HFFc6 (cell line): ENCODE measurements at places on chromosomes 12 and 14.

DNA sequence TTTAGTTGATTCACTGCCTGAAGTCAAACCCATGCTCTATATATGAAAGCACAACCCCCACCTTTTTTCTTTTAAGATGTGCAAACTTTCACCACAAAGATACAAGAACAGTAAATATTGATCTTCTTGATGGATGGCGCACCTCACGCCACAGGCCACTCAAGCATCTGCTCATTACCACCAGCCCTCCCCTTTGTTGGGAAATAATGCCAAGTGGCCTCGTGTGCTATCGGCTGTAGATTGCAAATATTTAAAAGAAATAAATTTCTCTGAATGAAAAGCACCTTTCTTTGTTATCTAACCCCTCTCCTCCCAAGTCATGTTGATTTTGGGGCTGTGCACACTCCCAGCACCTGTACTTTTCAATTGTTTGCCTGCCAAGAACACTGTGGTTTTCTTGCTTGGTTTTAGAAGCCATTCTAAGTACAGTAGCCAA, 122.7 kb downstream of the C12orf42 start:
- DNase-seq: no peak

GRCh38 chr14:75732888-75733287, 71.8 kb downstream of the TTLL5 start:
- no peak for DNase-seq

DNA sequence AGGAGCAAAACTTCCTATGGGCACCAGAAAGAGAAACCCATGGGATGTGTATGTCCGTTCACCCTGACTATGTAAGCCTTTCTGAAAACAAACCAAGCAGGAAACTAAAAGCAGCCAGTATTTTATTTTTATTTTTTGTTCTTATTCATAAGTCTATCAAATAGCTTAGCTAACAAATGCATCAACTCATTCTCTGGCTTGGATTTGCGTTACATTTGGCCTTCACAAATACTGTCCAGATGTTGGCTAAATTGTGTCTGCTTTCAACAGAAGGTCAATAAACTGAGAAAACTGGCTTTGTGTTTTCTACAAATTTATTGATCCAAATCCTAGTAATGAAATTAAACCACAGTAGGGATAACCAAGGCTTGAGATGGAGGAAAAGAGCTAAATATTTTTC, 379.0 kb downstream of the NOVA1 start:
- DNase-seq: no peak

GRCh38 chr12:48454667-48455066, 17.7 kb upstream of the ANP32D start:
- peak; percentile 47 for DNase-seq

DNA sequence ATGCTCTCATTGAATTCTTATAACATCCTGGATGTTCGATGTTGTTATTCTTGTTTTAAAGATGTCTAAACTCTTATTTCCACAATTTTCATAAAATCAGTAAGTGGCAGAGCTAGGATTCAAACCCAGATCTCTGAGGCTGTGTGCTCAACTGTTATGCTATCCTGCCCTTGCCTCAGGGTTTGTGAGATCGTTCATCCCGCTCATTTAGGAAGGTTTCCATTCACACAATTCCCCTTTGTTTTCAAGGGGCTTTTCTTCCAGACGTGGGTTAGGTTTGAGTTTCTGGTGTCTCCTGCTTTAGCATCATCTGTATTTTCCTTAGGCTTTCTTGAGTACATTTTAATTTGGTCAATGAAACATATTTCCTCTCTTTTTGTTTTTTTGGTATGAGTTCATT, 69.3 kb downstream of the APAF1 start:
- DNase-seq: no peak

DNA sequence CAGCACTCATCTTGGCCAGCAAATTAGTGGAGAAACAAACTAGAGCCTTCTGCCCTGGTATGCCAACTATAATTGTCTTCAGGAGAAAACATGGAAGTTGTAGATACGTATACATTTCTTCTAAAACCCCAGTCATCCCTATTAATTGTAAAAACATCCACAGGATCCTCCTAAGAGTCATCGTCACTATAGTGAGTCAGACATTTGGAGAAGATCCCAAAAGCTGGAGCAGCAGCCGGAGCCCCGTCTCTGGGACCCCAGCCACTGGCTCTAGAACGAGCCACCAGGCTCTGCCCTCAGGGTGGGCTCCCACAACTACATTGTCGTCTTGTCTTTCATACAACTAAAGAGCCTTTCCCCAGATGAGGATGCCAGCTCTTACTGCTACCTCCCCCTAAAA, 15.5 kb downstream of the PRKAB1 start:
- DNase-seq: peak; percentile 74

- no peak for DNase-seq
Measured at GRCh38 chr12:94149119-94149780, 873 bp downstream of the PLXNC1 start.

GRCh38 chr12:68951652-68952051, 18.7 kb upstream of the CPM start:
- DNase-seq: no peak

DNA sequence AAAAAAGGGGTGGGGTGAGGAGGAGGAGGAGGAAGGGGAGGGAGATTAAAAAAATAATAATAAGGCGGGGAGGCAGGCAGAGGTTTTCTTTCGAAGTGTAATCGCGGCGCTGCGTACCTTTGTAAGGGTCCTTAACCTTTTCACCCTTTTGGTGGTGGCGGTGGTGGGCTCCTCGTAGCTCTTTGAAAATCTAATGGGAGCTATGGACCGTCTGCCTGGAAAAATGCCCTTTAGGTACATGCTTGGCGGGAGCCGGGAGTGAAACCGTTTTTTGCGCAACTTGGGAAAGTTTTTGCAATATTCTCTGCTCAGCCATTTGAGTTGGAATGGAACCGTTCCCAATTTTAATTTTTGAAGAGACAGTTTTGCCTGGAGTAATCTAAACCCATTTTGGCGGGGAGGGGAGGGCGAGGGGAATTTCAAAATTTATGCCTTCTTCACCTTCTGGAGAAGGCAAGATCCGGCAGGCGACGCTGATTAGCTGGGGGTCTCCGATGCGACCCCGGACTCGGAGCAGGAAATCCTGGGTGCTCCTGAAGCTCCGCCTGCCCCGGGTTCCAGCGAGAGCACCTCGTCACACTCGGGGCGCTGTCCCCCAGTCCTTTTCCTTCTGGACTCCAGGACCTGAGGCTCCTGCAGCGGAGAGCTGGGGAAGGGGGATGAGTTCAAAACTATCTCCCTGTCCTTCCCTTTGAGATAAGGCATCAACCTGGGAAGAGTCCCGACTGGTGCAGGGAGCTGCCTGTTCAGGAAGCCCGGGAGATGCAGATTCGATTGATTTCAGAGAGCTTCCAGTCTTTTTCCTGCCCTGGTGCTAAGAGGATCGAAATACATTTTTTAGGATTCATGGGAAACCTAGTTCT, 74.6 kb upstream of the TBX5 start:
- DNase-seq: no peak

DNA sequence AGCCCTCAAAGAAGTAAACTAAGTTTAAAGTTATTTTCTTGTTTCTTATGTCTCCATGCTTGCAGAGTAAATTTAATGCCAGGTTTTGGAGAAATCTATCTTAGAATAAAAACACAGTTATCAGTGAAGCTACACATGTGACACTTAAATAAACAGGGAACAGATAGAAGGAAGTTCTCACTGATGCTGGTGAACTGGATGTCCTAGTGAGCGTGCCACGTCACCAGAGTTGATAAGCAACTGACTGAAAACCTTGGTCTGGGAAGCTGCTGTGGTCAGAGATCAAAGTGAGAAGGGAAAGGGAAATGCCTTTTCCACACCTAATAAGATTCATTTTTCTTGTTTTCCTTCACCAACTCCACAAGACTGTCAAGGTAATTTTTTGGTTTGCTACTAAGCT, 74.8 kb upstream of the PCED1B start:
- no peak for DNase-seq

- DNase-seq: peak; percentile 77
Measured at GRCh38 chr14:35878272-35879150, 52.4 kb downstream of the BRMS1L start.

DNA sequence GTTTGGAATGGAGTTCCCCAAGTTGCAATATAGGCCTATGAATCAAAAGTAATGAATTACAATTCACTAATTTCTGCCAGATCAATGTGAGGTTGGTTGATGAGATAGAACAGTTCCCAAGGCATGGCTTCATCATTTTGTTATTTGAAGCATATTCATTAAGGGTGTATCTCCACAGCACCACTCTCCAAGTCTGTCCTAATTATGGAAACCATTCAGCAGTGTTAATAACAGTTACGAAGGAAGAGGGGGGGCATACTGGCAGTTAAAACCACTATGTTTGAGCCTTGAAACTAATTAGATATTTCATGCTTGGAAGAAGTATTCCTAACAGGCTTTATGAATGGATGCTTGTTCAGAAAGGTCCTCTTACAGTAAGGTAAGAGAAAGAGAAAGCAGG, 520.3 kb downstream of the DIO2 start:
- no peak for DNase-seq

DNA sequence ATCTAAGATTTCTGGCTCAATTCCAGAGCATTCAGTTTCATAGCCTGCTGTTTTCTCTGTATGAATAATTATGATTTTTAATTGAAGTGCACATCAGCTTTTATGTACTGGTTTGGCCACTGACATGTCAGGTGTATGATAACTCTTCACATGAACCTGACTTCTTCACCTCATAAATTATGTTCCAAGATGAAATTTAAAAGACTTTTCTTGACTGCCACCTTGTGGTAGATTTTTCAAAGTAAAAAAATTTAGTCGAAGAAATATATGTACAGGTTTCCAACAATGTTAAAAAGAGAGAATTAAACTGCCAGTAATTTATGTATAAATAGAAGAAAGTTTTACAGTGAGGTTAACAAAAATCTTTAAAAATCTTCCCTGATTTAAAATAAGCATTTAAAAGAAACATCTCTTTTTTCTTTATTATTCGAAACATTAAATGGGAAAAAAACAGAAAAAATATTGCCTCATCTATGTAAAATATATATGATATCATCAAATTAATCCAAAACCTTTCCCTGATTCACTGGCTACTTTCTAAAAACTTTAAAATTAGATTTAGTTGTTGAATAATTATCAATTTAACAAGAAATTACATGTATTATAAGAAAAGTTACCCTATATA, 124.9 kb upstream of the ATXN7L3B start:
- DNase-seq: peak; percentile 13

- no peak for DNase-seq
Measured at GRCh38 chr14:101481557-101481956, 79.7 kb upstream of the DIO3 start.

GRCh38 chr12:49636979-49637755, 13.8 kb downstream of the PRPF40B start:
- DNase-seq: peak; percentile 60

DNA sequence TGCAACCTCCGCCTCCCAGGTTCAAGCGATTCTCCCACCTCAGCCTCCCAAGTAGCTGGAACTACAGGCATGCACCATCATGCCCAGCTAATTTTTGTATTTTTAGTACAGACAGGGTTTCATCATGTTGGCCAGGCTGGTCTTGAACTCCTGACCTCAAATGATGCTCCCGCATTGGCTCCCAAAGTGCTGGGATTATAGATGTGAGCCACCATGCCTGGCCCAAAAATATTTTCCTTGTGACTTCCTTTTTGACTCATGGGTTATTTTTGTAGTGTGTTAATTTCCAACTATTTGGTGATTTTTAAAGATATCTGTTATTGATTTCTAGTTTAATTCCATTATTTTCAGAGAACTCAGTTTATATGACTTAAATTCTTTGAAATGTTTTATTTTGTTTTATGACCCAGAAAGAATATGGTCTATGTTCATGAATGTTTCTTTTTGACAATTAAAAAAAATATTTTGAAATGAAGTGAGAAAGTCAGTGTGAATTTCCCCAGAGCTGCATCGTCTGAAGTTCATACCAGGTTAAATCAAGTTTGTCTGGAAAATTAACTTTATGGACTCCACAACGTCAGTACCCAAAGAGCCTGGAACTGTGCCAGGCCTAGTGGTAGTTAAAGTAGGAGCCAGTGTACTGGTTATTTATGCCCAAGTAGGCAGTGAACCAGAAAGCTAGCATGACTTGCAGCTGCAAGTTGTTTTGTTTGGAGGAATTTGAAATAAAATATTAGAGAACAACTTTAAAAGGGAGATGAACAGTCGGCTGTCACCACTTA, 2.8 kb upstream of the CDKL1 start:
- peak; percentile 46 for DNase-seq

DNA sequence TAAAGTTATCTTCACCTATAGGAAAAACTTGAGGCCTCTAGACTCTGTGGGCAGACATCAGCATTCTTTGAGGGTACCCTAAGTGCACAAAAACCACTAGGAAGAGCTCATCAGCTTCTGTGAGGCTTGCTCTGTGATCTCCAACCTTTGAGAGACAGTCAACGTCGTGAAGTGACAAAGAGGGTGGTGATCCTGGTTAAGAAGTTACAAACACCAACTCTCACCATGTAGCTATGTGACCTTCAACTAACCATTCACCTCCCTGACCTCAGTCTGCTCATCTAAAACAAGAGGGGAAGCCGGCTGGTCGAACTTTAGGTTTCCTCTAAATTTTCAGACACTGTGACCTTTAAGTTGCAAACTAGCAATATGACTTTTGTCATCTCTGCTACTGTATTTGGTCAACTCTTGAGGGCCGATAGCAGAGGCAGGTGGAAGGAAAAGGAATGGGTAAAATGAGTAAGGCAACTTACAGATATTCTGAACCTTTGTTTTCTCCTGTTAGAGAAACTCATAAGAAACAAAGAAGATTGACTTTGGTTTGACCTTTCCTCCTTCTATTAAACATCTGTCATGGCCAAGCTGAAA, 103.2 kb upstream of the PARP11 start:
- no peak for DNase-seq

GRCh38 chr12:66516133-66516532, 162.7 kb downstream of the GRIP1 start:
- DNase-seq: no peak

DNA sequence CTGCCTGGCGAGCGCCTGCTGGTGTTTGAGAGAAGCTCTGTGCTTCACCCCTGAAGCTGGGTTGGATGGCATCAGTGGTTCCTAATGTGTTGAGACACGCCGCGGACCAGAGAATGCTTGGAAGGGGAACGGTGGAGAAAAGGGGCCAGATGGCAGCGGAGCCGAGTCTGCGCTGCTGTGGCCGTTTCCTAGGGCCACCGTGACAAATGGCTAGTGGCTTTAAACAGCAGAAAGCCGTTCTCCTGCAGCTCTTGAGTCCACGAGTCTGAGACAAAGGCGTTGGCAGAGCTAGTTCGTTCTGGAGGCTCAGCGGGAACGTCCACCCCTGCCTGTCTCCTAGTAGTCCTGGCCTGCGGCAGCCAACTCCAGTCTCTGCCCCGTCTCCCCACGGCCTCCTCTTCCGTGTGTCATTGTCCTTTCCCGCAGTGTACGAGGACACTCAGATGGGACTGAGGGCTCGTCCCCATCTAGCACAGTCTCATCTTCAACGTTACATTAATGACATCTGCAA, 103.6 kb downstream of the ADGRD1 start:
- no peak for DNase-seq

DNA sequence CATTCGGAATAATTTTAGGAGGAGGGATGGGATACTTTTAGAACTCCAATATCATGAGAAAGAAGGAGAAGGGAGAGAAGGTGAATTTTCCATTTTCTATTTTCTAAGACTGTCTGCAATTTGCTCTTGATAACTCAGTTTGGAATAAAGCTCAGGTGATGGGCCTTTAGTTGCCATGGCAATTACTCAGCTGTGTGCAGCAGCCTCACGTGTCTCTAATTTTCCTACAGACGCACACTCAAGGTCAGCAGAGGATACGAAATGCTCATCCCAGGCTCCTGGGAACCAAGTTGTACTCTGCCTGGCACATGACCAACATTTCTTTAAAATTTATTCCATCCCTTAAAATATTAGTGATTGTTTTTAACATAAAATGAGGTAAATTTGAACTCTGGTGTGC, 76.7 kb downstream of the TTC8 start:
- no peak for DNase-seq
